Activated CD4-positive, CD25-positive, alpha-beta regulatory T cell (primary cell): ENCODE measurements at places on chromosomes 12 and 14.

- no peak for DNase-seq
Measured at GRCh38 chr12:49296836-49297694, 2.1 kb downstream of the PRPH start.

DNA sequence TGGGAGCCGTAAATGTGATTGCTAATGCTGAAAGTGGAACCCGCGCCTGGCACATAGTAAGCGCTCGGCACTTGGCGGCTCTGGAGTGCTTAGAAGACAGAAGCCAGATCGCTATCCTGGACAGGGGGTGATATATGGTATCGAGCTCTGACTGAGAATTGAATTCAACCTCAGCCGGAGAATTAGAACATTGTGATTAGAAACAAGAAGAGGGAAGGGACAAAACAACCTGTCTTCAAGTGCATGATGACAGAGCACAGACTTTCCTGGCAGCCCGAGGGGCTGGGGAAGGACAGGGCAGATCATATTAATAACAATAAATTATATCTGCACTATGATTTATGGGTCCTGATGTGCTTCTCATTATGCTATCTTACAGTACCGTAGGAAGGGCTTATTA lies 66.9 kb upstream of the TBX3 start:
- no peak for DNase-seq

GRCh38 chr12:84920331-84920730 lies 7.7 kb upstream of the SLC6A15 start:
- no peak for DNase-seq

- no peak for DNase-seq
Measured at GRCh38 chr12:92389466-92389865, 243.8 kb upstream of the BTG1 start.

GRCh38 chr14:99590746-99591555 lies 13.1 kb downstream of the CCDC85C start:
- DNase-seq: no peak

DNA sequence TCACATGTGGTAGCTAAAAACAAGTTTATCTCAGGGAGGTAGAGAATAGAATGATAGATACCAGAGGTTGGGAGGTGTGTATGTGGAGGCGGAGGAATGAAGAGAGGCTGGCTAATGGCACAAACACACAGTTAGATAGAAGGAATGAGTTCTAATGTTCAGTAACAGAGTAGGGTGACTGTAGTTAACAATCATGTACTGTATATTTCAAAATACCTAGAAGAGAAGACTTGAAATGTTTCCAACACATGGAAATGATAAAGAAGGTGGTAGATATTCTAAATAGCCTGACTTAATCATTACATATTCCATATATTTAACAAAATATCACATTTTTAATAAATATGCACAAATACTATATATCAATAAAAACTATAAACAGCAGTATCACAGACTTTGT lies 8.9 kb upstream of the IFNG-AS1 start:
- DNase-seq: no peak

DNA sequence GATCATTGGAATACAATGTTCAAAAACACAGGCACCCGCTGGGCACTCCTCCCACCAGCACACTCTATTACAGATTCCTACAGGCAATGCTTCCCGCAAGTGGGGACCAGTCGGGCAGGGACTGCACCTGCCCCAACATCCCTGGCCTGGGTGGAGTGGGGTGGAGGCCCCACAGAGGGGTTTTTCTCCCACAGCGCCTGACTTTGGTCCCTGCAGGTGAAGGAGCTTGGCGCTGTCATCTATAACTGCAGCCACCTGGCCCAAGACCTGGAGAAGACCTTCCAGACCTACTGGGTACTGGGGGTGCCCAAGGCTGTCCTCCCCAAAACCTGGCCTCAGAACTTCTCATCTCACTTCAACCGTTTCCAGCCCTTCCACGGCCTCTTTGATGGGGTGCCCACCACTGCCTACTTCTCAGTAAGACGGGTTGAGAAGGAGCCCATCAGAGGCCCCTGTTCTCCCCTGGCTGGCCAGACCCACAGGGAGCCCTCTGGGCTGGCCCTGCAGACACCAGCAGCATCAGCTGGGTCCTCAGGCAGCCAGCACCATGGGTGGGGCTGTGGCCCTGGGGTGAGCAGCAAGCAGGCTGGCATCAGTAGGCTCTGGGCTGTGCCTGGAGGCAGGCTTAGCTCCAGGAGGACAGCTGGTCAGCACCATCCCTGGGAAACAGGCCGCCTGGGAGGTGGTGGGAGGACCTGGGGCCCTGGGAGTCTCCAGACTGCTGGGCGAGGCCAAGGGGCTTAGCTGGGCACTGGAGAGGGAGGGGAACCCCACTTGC lies 6.0 kb downstream of the PLD4 start:
- no peak for DNase-seq
